ENCODE measurements at places on chromosomes 2 and 18.

- peak; percentile 41 for DNase-seq
Measured at GRCh38 chr2:197777823-197778407, 7.2 kb downstream of the BOLL start.

DNA sequence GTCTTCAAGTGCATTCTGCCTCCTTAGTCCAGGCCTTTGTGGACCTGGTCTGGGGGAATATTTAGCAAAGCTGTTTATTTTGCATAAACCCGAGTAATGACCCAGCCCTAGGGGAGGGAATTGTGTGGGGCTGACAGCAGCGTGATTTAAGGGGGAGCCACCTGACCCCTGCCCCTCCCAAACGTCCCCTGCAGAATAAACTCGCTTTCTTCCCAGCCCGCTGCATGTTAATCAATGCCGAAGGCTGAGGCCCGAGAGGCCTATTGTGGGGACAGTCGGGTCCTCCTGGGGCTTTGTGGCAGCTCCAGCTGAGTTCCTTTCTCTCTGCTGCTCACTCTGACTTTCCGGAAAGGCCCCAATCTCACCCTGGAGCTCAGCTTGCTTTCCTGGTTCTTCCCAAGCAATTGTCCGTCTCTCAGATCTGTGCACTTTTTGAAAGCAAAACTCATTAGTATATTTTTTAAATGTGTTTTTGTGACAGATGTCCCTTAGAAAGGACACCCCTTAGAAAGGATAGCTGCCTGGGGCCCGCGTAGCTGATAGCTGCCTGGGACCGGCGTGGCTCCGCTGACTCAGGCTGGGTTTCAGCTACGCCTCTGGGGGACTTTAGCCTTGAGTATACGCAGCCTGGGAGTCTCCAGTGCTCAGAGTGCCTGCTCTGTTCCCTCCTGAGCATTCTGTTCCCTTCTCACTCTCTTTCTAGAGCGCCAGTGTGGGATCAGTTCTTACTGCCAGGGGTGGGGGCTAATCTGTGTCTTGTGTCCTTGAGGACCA, 158.3 kb downstream of the GLI2 start:
- DNase-seq: no peak

- no peak for DNase-seq
Measured at GRCh38 chr18:30855762-30856161, 186.8 kb downstream of the DSC3 start.

GRCh38 chr2:202423139-202423538, 47.0 kb downstream of the BMPR2 start:
- no peak for DNase-seq

DNA sequence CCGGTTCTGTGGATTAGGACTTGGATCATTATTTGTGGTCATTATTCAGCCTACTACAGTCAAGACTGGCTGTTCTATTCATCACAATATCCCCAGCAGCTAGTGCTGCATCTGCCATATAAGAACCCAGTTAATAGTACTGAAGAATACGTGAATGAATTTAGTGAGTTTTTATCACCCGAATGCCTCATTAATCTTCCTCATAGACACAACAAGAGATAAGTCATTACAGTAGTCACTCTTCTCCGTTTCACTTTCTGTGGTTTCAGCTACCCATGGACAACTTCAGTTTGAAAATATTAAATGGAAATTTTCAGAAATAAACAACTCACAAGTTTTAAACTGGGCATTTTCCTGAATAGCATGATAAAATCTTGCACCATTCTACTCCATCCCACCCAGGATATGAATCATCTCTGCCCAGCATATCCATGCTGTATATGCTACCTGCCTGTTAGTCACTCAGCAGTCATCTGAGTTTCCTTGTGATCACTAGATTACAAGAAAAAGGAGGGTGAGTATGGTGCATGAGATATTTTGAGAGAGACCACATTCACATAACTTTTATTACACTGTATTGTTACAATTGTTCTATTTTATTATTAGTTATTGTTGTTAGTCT, 363.7 kb upstream of the CHAC2 start:
- no peak for DNase-seq

GRCh38 chr2:149507974-149508373, 79.6 kb downstream of the MMADHC start:
- DNase-seq: no peak

DNA sequence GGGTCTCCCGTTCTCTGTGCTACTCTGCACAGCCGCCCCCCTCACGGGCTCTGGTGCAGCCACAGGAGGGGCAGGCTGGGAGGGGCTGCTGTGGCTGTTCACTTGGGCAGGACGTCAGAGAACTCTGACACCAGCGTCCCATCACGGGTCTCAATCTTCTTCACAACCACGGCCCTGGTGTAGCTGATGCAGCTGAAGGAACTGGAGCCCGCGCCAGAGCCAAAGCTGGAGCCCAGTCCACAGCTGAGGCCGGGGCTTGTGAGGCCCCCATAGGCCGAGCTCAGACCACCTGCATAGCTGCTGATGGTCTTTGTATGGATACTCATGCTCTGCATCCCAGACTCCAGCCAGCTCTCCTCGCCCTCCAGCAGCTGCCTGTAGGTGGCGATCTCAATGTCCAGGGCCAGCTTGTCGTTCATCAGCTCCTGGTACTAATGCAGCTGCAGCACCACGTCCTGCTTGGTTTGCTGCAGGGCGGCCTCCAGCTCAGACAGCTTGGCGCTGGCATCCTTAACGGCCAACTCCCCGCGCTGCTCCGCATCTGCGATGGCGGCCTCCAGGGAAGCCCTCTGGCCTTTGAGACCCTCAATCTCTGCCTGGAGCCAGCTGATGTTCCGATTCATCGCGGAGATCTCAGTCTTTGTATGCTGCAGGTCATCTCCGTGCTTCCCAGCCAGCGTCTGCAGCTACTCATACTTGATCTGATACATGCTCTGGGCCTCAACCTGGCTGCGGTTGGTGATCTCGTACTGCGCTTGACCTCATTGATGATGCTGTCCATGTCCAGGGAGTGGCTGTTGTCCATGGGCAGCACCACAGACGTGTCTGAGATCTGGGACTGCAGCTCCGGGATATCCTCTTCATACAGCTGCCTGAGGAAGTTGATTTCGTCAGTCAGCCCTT, 7.4 kb upstream of the DUSP19 start:
- DNase-seq: no peak

DNA sequence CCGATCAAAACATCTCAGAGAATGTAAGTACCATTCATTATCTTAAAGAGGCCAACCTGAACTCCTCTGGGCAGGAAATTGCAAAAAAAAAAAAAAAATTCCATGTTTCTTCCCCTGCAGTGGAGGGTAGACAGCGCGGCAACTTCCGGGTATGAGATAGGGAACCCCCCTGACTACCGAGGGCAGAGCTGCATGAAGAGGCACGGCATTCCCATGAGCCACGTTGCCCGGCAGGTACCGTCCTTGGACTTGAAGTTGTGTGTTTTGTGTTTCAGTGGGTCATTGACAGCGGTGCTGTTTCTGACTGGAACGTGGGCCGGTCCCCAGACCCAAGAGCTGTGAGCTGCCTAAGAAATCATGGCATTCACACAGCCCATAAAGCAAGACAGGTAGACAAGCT, 7.2 kb downstream of the ACP1 start:
- DNase-seq: no peak

DNA sequence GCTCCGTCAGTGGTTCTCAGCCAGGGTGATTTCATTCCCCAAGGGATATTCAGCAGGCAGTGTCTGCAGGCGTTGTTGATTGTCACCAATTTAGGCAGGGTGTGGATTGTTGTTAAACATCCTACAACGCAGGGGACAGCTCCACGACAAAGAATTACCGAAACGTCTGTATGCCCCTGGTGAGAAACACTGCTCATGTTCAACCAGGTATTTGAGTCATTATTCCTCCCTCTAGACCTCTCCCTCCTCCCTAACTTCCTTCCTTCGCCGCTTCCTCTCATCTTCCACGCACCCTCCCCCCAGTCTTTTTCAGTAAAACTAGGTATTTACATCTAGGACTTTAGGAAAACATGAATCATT, 50.8 kb downstream of the NCK2 start:
- DNase-seq: no peak

DNA sequence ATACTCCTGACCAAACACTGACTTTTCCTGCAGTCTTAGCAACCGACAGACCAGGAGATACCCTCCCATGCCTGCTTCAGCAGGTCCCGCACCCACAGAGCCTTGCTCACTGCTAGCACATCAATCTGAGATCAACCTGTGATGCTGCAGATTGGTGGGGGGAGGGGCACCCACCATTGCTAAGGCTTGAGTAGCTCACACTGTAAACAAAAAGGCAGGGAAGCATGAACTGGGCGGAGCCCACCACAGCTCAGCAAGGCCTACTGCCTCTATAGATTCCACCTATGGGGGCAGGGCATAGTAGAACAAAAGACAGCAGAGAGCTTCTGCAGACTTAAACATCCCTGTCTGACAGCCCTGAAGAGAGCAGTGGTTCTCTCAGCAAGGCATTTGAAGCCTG, 109.7 kb downstream of the SP100 start:
- no peak for DNase-seq

- no peak for DNase-seq
Measured at GRCh38 chr2:64404743-64405142, 49.2 kb upstream of the LGALSL start.

DNA sequence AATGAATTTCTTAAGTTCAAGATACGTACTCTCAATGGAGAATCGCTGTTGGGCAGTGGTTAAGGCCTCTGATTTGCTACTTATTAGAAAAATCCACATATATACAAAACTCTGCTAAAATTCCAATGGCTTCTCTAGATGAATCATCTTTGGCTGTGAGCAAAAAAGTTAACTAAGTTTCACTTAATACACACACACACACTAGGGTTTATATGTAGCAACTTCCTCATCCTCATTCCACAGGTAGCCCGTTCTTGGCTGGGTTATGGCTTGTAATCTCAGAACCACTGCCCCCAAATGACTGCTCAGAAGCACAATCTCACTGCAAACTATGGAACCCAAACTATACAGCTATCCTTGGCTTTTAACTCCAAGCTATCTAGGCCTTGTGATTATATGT, 99.7 kb downstream of the SMAD2 start:
- DNase-seq: no peak

- no peak for DNase-seq
Measured at GRCh38 chr2:235468978-235469655, 24.7 kb upstream of the AGAP1 start.

GRCh38 chr18:28786926-28787325, 610.0 kb upstream of the CDH2 start:
- DNase-seq: no peak

- no peak for DNase-seq
Measured at GRCh38 chr18:53441761-53442414, 782.6 kb downstream of the MBD2 start.

DNA sequence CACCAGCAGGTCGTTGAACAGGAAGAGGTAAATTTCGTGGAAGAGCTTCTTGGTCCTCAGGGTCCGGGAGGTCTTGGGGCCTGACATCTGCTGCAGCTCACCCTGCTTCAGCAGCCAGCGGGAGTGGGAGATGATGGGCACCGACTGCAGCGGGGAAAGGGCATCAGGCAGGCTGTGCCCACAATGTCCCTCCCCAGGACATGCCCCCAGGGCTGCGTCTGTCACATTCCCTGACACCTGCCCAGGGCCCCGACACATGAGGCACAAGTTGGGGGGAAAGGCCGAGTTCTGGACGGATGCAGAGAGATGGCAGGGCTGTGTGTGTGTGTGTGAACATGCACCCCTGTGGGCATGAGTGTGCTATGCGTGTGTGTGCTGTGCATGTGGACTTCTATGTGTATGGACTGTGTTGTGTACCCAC, 13.9 kb downstream of the SNORC start:
- no peak for DNase-seq

DNA sequence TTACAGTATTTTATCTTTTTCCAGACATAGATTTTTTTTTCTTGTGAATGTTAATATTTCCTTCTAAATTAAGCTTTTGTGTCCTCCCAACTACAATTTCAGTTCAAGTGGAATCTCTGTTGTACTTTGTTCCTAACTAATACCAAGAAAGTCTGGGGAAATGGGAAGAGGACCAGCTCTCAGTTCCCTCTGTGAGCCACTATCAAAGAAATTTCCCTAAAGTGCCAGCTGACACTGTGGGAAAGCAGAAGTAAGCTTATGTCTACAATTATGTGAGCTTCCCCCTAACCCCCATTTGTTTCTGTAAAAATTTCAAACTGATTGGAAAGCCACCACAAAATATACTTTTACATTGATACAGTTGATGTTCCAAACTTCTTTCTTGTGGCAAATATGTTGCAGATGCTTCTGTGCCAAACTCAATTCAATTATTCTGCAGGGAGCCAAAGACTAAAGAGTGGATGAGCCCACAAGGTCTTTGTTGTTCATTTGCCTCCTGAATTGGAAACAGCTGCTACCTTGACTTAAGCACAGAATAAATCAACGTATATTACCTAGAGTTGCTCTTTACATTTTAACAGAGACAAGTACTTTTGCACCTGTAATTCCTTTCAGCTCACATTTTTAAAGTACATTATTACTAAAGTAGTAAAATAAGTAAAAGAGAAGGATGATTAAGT, 306.6 kb downstream of the PTH2R start:
- no peak for DNase-seq

GRCh38 chr2:160703648-160704585, 210.3 kb upstream of the RBMS1 start:
- DNase-seq: peak; percentile 85

DNA sequence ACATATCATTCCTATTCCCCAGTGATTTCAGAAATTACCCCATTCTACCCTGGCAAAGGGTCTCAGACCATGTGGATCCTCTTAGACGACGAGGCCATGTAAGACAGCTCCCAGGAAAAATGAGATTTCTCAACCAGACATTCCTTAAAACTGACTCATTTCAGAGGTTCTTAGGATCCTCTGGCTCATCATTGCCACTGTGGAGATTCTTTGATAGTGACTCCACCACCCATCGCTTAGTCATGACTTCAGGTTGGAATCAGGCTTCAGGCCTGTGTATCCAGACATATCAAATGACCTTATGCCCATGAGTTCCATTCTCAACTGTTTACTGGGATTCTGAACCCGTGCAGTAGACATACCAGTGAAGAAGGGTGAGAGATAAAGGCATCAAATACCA, 245.6 kb upstream of the TCF4 start:
- DNase-seq: no peak

DNA sequence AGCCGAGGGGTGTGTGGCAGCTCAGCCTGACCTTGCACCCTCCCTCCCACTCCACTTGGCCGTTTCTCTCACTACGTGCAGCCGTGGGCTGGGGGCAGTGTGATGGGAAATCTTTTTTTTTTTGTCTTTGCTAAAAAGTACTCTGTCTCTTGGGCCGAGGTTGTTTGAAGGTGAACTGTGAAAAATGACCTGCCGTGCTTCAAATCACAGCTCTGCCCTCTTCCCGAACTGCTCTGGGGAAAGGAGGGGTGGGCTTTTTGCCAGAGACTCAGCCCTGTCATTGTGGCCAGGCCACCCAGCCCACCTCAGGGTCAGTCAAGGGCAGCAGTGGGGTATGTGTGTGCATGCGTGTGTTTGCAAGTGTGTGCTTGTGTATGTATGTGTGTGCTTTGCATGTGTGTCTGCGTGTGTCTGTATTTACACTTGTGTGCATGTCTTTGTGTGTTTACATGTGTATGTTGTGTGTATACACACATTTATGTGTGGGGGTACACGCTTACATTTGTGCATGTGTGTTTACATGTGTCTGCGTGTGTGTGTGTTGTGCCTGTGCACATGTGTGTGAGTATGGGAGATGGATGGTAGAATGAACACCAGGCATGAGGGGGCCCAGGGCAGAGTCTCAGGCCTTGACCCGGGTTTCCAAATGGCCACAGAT, 61.3 kb upstream of the HAAO start:
- DNase-seq: no peak
